ENCODE measurements at places on chromosomes 12 and 14.

- no peak for DNase-seq
These were observed 14.1 kb downstream of the GABARAPL1 start for GRCh38 chr12:10226731-10227130.

- no peak for DNase-seq
These were observed 454.8 kb upstream of the SOX5 start for GRCh38 chr12:24404086-24404815.

DNA sequence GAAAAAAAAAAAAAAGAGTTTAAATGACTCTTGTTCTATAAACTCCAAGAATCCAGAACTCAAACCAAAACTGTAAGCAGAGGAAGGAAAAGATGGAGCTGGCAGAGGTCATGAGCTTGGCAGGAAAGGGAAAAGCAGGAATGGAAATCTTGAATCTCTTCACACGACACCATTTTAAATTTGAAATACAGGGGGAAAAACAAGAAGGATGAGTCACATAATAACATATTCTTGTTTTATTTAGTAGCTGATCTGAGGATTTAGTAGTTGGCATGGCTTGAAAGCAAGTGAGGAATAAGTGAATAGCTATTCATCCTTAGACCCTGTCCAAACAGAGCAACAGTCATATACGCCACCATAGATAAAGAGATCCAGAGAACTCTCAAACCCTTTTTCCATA is 35.0 kb downstream of the EPS8 start:
- DNase-seq: no peak

- DNase-seq: no peak
These were observed 191.7 kb downstream of the SPTSSA start for GRCh38 chr14:34270361-34270760.

GRCh38 chr14:68910540-68910939 is 68.6 kb downstream of the ACTN1 start:
- no peak for DNase-seq

GRCh38 chr14:67963960-67964812 is 144.6 kb downstream of the RAD51B start:
- DNase-seq: no peak

DNA sequence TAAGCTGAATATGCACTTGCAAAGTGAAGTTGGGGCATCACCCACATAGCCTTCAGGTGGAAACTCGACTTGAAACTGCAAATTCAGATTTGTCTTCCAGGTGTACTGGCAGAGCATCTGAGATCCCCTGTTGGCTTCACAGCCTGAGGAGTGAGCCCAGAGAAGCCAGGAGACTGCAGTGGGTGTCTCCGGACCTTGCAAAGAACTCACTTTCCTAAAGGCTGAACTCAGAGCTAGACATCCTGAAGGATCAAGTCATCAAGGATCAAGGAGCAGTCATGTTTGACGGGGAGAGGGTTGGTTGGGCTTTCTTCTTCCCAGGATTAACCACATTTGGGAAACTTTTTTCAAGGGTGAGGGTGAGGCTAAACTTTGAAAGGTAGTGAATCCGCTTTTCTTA is 9.1 kb upstream of the HOXC13 start:
- DNase-seq: no peak

GRCh38 chr14:32560209-32560857 is 231.2 kb downstream of the AKAP6 start:
- DNase-seq: peak; percentile 81

DNA sequence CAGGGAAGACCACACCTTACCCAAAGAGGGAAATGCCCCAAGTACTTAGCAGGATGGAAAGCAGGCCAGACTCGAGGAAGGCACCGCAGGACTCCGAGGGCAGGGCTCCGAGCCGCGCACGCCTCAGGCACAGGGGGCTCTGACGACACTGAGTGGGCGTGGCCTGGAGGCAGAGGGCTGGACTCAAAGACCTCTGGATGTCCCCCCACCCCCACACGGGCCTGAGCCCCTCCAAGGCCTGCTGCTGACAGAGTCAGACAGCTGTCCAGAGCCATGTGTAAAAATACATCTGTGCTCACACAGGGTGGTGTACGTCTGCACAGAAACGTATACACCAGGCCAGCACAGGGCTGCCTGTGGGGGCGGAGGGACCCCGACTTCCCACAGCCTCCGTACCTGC is 1.4 kb downstream of the AKT1 start:
- DNase-seq: peak; percentile 82

- no peak for DNase-seq
These were observed 28.1 kb downstream of the SINHCAF start for GRCh38 chr12:31297572-31298514.

DNA sequence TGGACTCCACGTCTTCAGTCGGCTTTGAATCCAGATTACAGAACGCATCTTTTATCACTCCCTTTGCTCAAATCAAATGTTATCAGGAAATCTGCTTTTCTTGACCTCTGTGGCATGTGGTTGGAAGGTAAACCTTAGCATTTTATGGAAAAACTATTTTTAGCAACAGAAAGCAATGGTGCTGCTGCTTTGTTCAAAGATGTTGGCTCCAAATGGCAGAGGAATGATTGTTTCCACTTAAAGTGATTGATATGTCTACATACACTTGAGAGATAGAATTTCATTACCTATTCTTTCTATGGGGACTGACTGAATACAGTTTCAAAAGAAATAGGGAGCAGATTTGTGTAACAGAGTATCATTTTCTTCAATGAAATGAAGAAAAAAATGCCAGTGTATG is 761.2 kb downstream of the NOVA1 start:
- DNase-seq: no peak

DNA sequence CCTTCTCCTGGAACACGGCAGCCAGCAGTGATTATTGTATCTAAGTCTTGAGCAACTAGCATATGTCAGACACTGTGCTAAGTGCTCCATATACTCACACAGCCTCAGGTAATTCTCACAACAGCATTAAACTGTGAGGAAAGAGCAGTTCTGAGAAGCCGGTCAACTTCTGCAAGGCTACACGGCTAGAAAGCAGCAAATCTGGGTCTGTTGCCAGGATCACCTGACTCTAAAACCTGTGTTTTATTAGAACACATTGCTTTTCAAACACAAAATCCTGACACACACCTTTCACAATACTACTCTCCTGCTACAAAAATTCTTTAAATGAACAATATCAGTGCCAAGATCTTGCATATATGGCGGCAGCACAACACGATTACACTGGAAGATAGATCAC is 49.8 kb upstream of the CRACR2A start:
- DNase-seq: no peak

DNA sequence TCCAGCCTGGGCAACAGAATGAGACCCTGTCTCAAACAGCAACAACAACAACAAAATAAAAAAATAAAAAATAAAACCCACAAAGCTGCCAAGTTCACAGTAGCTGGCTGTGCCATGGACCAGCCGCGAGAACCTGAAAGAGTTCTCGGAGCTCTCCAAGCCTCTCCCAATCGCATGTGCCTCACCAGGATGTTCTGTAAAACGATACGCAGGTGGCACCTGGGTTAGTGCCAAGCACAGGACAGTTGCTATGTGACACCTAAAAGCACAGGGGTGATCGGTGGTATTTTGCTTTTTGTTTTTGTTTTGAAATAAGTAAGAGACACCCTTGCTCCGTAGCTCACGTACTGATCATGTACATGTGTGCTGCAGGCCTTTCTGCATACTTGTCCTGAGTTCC is 52.4 kb downstream of the RFLNA start:
- no peak for DNase-seq

GRCh38 chr12:130254461-130255276 is 83.0 kb upstream of the PIWIL1 start:
- DNase-seq: no peak

DNA sequence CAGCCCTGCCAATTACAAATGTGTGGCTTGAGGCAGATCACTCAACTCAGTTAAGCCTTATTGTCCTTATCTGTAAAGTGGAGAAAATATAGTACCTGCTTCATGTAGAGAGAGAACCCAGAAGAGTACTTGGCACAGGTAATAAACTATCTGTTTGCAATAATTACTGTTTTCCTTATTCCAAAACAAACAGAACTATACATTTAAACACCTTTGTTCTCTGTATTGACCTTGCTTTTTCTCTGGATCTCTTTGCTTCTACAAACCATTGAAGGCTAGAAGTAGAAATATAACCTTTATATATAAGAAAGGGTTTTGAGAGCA is 70.8 kb upstream of the SRSF5 start:
- DNase-seq: no peak

- DNase-seq: no peak
These were observed 94.2 kb downstream of the LLPH start for GRCh38 chr12:66036317-66036716.

DNA sequence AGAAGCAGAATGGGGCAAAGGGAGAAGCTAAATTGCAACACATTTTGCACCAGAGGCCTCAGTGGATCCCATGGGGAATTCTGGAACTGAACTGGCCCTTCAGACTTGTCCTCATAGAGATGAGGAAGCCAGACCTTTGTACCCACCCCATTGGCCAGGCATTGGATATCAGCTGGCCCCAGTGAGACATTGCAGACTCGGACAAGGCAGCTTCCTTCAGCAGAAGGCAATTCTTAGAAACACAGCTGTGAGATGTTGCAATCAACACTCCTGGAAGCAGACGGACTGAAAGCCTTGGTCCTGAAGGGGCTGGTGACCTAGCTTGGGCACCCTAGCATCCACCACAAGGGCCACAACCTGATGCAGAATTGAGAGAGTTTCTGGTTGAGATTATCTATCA is 218.1 kb downstream of the MSRB3 start:
- DNase-seq: no peak

GRCh38 chr14:24143511-24143910 is 2.1 kb upstream of the EMC9 start:
- DNase-seq: no peak

DNA sequence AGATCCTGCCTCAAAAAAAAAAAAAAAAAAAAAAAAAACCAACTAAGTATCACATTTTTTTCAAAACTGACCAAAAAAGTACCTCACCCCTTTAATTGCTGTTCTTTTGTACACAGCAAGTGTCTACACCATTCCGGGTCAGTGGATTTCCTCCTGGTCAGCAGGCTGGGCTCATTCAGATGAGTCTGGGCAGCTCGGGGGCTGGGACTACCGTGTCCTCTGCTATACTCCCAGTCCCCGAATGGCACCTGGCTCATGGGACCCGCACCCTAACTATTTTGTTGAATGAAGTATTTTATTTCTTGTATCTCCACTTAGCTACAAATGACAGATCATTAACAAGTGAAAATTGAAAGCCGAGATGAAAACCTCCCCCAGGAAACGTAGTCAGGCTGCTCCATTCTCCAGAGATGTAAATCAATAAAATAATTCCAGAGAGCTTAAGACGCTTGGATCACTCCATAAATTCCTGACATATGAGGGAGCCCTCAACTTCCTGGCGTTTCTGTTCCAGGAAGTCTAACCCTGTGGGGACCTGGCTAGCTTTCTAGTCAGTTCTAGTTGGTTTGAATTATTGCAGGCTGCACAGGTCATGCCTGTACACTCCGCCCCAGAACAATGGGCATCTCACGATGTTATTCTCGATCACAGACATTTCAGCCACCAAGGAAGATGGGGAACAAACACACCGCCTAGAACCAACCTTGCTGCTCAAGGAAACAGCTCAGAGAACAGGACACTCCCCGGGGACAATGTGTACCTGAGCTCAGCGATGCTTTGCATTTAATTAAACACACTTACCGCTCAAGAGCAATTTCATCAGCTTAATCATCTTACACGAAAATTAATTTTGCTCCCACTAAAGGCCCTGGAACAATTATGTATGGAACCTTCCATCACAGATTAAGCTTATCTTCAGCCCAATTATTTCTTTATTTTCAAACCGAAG is 76.3 kb downstream of the RIMBP2 start:
- no peak for DNase-seq

DNA sequence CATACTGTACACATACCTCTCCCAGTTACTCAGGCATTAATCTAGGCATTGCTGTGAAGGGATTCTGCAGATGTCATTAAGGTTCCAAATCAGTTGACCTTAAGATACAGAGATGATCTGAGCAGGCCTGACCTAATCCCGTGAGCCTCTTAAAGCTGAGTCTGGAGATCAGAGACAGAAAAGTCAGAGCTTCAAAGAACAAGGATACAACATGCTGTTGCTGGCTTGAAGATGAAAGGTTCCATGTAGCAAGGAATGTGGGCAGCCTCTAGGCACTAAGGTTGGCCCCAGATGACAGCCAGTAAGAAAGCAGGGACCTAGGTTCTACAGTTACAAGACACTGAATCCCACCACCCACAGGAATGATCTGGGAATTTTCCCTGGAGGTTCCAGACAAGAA is 81.1 kb downstream of the MAP1LC3B2 start:
- DNase-seq: no peak

GRCh38 chr14:23286902-23287479 is 1.1 kb upstream of the HOMEZ start:
- DNase-seq: no peak

GRCh38 chr14:89303456-89304435 is 113.3 kb downstream of the FOXN3 start:
- DNase-seq: peak; percentile 80

GRCh38 chr12:105368047-105368646 is 37.7 kb downstream of the C12orf75 start:
- no peak for DNase-seq

- DNase-seq: no peak
These were observed 215.5 kb downstream of the DPF3 start for GRCh38 chr14:72678356-72678755.

- DNase-seq: no peak
These were observed 7.5 kb upstream of the CCDC177 start for GRCh38 chr14:69582212-69582611.

- no peak for DNase-seq
These were observed 87.2 kb downstream of the SPRING1 start for GRCh38 chr12:116650585-116651087.
